ENCODE measurements at places on chromosomes 16 and 17. TPM values are rescaled to one million over a fixed set of nuclear protein-coding genes. Genes with fewer than 3 reads are reported as not detected.
A peak's percentile ranks its signal among the peaks of the same experiment; 100 is the strongest.

- DNase-seq, result peak; percentile 66
Measured at GRCh38 chr16:14007450-14007849, 63.7 kb upstream of the MRTFB start.

DNA sequence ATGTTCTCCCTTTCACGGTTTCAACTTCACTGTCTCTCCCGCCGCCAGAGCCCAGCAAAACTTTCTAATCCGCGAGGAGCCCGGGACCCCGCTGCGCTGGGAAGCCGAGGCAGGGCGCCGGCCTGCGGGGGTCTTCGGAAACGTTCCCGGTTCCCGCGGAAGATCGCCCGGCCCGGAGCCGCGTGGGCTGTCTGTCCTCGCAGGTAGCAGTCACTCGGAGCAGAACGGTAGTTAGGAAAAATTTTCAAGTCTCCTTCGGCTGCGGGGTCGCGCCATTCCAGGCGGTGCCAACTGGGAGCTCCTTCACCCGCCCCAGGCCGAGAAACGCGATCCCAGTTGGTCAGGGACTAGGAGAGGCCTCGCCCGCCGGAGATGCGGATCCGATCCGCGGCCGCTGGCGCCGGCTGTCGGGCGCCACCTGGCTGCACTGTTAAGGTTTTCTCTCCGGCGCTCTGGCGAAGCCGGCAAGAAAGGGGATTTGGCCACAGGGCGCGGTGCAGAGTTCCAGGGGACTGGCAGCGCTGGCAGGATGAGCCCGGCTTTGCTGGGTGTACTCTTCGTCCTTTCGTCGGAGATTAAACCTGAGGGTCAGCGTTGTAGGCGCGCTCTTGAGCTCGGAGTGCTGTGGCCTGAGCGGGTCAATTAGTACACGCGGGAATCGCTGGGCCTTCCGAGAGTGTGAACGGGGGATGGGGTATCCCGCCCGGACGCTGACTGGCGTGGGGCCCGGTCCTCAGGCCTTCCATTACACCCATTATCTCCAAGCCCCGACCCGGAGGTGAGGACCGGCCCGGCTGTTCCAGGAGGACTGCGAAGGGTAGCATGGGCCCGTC is 135.4 kb downstream of the KCNJ12 start:
- DNase-seq, result peak; percentile 78

DNA sequence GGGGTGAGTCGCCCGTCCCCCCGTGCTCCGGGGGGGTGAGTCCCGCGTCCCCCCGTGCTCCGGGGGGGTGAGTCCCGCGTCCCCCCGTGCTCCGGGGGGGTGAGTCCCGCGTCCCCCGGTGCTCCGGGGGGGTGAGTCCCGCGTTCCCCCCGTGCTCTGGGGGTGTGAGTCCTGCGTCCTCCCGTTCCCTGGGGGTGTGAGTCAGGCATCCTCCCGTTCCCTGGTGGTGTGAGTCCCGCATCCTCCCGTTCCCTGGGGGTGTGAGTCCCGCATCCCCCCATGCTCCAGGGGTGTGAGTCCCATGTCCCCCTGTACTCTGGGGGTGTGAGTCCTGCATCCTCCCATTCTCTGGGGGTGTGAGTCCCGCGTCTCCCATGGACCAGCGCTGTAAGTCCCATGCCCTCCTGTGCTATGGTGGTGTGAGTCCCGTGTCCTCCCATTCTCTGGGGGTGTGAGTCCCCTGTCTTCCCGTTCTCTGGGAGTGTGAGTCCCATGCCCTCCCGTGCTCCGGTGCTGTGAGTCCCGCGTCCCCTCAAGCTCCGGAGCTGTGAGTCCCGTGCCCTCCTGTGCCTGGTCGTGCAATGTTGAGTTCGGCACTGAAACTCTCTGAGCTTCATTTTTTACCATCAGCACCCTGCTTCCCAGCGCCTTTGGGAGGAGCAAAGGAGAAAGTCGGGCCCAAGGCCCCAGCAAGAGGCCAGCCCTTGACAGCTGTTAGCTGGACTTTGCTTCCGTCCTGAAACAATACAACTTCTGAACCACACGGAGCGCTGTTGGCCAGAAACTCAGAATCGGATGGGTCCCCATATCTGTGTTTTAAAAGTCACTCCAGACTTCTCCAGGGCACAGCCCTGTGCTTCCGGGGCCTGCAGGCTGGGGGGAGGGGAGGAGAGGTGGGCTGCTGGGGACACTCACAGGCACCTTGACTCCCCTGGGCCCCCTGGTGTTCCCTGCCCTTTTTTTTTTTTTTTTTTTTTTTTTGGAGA is 11.5 kb upstream of the ZC3H18 start:
- peak; percentile 64 for DNase-seq

DNA sequence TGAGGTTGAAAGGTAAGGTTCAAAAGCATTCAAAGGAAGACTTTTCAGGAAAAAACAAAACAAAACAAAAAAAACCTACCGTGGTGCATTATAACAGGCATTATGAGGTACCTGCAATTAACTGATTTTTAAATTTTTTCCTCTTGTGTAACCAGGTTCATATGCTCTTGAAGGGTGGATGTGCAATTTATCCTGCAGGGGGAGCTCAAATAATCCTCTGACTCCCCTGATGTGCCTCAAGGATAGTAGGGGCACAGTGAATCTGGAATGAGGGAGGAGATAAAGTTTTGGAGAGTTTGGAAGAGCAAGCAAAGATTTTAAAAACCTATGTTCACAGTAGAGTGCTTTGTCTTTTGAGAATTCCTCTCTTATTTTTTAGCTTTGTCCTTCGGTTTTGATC is 1349.4 kb downstream of the CDH8 start:
- no peak for DNase-seq

GRCh38 chr17:18120461-18121017 is 12.0 kb downstream of the MYO15A start:
- DNase-seq, result no peak

DNA sequence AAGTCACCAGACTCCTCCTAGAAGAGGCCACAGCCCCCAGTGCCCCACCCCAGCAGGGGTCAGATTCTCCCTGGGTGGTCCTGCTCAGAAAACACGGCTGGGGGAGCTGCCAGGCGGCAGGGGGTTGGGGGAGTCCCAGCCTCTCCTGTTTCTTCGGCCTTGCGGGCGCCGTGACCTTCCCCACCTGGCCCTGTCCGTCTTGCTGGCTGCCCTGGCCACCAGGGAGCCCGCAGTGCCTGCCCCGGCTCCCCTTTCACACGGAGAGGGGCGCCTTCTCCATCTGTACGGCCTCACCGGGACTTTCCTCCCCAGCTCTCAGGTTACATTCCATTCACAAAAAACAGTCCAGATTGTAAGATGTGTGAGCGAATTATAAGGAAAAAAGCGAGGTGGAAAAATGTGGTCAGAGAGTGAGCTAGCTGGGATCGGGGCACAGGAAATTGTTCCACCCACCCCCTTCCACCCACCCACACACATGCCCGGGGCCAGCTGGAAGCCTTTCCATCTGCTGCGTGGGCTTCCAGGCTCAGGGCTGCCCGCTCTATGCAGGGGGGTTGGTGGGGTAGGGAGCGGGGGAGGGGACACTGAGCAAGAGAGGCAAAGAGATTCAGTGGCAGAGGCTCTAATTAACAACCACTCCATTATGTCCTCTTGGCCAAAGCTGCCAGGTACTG is 14.6 kb upstream of the CIBAR2 start:
- DNase-seq, result peak; percentile 70

DNA sequence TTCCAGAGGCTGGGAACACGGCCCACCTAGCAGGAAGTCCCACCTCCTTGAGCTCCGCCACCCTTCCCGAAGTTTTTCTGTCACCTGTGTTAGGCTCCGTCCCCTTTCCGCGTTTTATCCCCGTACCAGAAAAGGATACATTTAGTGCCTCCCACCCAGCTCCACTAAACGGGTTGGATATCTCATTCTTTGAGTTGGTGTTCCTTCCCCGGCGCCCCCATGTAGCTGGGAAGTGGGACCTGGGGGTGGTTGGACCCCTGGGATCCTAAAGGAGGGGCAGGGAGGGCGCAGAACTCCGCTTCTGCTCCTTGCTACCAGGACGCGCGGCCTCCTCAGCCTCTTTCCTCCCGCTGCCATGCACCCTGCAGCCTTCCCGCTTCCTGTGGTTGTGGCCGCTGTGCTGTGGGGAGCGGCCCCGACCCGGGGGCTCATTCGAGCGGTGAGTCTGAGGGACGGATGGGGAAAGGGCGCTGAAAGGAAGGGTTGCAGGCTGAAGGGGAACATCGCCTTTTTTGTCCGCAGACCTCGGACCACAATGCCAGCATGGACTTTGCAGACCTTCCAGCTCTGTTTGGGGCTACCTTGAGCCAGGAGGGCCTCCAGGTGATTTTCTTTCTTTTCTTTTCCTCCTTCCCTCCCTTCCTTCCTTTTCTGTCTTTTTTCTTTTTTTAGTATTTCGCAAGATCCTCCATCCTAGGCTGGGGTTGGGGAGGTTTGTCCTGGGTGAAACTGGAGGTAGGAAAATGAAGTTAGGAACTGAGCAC is 669 bp downstream of the RNF167 start:
- DNase-seq, result no peak

GRCh38 chr16:24535827-24536226 is 3.5 kb upstream of the RBBP6 start:
- no peak for DNase-seq

DNA sequence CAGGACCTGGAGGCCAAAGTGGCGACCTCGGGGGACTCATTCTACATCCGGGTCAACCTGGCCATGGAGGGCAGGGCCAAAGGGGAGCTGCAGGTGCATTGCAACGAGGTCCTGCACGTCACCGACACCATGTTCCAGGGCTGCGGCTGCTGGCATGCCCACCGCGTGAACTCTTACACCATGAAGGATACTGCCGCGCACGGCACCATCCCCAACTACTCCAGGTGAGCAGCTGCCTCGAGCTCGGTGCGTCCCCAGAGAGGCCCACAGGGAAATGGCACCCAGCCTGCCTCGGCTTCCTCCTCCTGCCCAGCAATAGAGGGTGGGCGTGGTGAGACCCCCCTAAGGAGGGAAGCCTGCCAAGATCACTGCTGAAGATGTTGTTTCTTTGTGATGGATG is 17.9 kb downstream of the SGSH start:
- no peak for DNase-seq

DNA sequence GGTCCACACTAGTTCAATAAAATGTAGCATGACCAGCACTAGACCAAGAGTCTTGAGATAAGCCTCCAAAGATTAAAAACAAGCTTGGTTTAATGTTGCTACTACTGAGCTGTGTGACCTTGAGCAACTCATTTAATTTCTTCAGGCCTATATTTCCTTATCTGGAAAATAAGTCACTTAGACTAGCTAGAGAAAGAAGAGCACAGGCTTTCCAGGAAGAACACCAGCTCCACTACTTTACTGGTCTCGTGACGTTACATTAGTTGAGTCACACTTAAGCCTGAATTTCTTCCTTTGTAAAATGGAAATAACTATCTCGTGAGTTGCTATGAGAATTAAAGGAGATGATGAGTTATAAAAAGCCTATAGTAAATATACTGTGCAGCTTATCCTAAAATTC is 5.4 kb downstream of the HELZ start:
- DNase-seq, result peak; percentile 87

Gene MEOX1
- 6.0 TPM for total RNA-seq

Gene DPEP3
- total RNA-seq, result not detected

Measured in fibroblast of villous mesenchyme (primary cell).